Dermis microvascular lymphatic vessel endothelial cell (primary cell): ENCODE measurements at places on chromosomes 4 and X. TPM values are rescaled to one million over a fixed set of nuclear protein-coding genes. Genes with fewer than 3 reads are reported as not detected.

- no peak for DNase-seq
Observed at GRCh38 chr4:163666332-163666873, 171.9 kb downstream of the TMA16 start.

GRCh38 chr4:24137671-24138601 is 248.1 kb upstream of the PPARGC1A start:
- no peak for DNase-seq

GRCh38 chr4:74878323-74878722 is 54.6 kb upstream of the PARM1 start:
- DNase-seq = no peak

DNA sequence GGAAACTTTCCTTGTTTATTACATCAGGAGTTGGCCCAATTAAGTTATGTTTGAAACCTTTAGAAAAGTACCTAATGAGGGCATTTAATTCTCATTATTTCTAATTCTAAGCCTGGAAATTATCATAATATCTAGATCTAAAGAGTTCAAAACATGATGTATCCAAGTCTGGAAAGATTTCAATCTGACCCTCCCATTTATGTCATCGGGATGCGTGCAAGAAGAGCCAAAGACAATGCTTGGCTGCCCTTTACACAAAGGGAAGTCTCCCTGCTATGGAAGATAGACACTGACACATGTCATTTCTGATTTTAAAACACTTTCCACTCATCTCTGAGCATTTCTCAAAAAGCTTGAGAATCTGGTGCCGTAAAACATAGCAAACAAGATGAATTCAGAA is 222.4 kb downstream of the ANTXR2 start:
- no peak for DNase-seq

DNA sequence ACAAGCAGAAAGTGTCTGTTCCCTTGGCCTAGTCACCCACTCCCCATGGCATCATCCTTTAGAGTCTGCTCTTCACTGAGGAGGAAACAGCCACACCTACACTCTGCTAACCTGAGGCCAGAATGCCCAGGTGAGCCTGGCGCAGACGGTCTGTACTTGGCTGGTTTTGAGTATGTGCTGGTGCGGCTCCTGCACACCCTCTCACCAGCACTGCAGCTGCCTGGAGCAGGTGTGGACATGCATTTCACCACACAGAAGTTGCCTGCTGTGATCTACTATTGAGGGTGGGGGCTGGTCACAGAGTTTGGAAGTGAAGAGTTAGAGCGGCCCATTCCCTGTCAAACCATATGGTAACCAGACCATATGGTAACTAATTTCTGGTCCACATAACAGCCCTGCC is 39.5 kb downstream of the KANTR start:
- no peak for DNase-seq

GRCh38 chrX:17818726-17819125 is 42.4 kb downstream of the RAI2 start:
- no peak for DNase-seq

- no peak for DNase-seq
Observed at GRCh38 chr4:86493460-86493859, 100.7 kb upstream of the PTPN13 start.

DNA sequence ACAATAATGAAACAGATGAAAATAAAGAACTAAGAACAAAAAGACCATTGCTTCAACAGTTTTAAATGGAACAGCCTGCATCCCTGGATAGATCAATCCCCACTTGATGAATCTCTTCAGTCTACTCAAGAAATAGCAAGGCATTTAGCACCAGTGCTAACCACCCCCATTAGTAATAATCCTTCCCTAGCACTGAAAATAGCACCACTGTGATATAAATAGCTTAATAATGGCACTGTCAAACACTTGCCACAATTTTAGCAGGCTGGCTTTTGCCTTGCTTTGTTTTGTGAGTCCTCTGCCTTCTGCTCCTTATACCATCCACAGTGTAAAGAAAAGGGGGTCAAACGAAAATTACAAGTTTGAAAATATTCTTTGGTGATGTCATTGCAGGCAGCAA is 17.4 kb downstream of the DCX start:
- DNase-seq = no peak

GRCh38 chr4:1204828-1205585 is 32.6 kb upstream of the SPON2 start:
- no peak for DNase-seq

- DNase-seq = no peak
Observed at GRCh38 chrX:72038016-72038415, 93.7 kb downstream of the RTL5 start.

- no peak for DNase-seq
Observed at GRCh38 chrX:40360557-40360956, 220.2 kb upstream of the ATP6AP2 start.

DNA sequence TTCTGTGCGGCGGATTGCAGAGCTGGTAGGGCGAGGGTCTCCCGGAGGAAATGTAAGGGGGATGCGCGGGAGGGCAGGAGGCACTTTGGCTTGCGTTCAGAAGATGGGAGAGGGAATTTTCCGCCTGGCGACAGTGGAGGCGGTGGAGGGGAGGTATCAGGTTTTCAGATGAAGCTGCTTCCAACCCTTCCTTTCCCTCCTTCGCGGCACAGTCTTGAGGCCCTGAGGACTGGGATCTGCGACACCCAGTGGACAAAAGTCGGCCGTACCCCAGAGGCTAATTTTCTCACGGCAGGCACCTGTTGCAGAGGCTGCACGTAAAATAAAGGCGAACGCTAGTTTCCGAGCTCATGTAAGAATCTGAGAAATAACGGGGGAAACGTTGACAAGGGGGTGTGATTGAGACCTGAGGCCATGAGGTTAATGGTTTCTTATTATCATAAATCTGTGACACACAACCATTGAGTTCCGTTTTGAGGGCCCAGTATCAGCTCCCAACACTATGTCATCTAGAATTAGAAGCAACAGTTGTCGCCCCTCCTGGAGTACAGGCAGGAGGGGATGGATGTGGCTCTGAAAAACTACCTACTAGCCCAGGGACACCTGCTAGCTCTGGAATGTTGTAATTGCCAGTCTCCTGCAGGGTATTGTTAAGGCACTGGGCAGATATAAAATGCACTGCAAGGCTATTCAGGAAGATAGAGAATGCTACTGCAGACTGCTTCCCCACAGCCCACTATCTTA is 1.1 kb downstream of the ZCCHC18 start:
- peak; percentile 50 for DNase-seq

GRCh38 chrX:12657433-12657832 is 133.8 kb upstream of the PRPS2 start:
- no peak for DNase-seq

Gene LRAT
- total RNA-seq = under 0.01 TPM in 1 of 2 replicates, not detected in the other

Gene PIM2
- 3.3 and 3.9 TPM in 2 replicates for total RNA-seq

Gene ATP2B3
- total RNA-seq = not detected in 2 replicates

Gene HSFX1
- 0.26 and 0.63 TPM in 2 replicates for total RNA-seq

Gene SPP1
- not detected in 2 replicates for total RNA-seq

Gene SYN1
- under 0.01 and 0.13 TPM in 2 replicates for total RNA-seq
